ENCODE measurements at places on chromosomes 16 and 17.

DNA sequence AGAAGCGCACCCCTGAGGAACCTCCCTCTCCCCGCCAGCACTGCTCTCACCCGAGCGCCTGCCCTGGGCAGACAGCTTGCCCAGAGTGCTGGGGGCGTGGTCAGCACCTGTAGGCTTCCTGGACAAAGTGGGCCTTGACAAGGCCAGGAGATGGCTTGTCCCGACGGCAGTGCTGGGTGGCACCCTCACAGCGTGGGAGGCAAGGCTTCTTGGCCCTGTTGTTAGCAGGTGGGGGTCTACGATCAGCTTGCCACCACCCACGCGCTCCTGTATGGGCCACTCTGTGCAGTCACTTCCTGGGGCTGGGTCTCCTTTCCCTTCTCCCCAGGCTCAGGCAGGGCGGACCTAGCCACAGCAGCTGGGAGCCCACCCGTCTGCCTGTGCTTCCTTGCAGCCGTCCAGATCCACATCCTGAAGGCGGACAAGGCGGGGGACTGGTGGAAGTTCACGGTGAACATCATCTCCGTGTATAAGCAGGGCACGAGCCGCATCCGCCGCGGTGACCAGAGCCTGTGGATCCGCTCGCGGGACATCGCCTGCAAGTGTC lies 218.0 kb downstream of the NTN1 start:
- H3K4me1 ChIP-seq: peaks cover 10% of the 10 kb centered on the region
- H3K36me3 ChIP-seq: no peaks in the 10 kb centered on the region
- no peaks in the 10 kb centered on the region for H3K27me3 ChIP-seq
- peak overlapping the region; percentile 59 for H3K4me3 ChIP-seq
- DNase-seq: no peak

- H3K36me3 ChIP-seq: no peaks in the 10 kb centered on the region
- H3K4me1 ChIP-seq: peaks cover 14% of the 10 kb centered on the region
- no peak for DNase-seq
- H3K27me3 ChIP-seq: no peaks in the 10 kb centered on the region
- H3K27ac ChIP-seq: no peak overlapping the region
Measured at GRCh38 chr17:66970140-66970539, 5.6 kb downstream of the CACNG4 start.

GRCh38 chr17:82863941-82864712 lies 24.3 kb upstream of the ZNF750 start:
- H3K36me3 ChIP-seq: no peaks in the 10 kb centered on the region
- DNase-seq: no peak
- H3K27ac ChIP-seq: no peak overlapping the region
- peaks cover 17% of the 10 kb centered on the region for H3K4me1 ChIP-seq
- no peak overlapping the region for H3K4me3 ChIP-seq

GRCh38 chr17:27218719-27219488 lies 75.0 kb upstream of the WSB1 start:
- no peaks in the 10 kb centered on the region for H3K27me3 ChIP-seq
- no peaks in the 10 kb centered on the region for H3K36me3 ChIP-seq
- H3K27ac ChIP-seq: no peak overlapping the region
- H3K4me3 ChIP-seq: no peak overlapping the region

DNA sequence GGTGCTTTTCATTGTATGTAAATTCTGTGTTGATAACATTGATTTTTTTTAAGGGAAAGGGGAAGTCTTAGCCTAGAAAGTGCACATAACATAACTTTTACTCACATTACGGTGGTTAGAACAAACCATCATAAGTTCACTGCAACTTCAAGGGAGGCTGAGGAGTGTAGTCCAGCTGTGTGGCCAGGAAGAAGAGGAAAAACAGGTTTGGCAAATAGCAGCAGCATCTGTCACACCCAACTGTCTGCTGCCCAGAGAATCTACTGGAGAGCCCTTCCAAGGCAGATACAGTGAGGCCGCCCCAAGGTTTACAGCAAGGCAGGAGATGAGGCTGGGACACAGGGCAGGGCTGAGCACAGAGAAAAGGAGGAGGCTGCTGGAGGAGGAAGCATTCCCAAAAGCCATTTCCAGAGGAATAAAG lies 60.6 kb downstream of the AIPL1 start:
- H3K36me3 ChIP-seq: no peaks in the 10 kb centered on the region
- H3K4me3 ChIP-seq: no peak overlapping the region
- no peak overlapping the region for H3K27ac ChIP-seq
- H3K4me1 ChIP-seq: no peaks in the 10 kb centered on the region
- no peak for DNase-seq
- H3K27me3 ChIP-seq: 0 out of 2 replicates have a peak, but pooled peaks cover 2% of the 10 kb centered on the region

Measured in Panc1 (cell line).